Activated naive CD4-positive, alpha-beta T cell treated with Interleukin-2 at 50 U/mL for 16 hours (primary cell): ENCODE measurements at places on chromosomes 2 and 18.

DNA sequence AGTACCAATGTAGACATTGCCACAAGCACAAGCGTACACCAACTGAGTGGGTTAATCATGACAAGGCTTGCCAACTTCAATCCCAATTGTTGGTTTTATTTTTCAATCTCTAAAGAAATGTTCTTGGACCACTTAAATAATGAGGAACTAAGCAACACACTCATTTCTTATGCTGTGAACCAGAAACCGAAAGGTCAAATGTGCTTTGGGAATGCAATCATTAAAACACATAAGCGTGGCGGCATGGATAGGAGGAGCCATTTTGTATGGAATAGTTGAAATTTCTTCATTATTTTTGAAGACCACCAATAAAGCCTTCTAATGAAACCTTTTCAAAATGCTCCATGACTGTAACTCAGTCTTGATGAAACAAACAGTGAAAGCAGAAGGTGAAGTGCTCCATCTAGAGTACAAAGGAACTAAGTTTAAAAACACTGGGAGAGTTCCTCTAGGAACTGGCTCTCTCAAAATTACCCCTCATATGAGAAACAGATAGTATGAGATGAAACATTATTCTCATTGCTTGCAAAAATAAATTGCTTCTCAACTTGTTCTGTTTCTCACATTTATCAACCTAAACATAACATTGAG lies 113.2 kb upstream of the CHST9 start:
- DNase-seq, result no peak

DNA sequence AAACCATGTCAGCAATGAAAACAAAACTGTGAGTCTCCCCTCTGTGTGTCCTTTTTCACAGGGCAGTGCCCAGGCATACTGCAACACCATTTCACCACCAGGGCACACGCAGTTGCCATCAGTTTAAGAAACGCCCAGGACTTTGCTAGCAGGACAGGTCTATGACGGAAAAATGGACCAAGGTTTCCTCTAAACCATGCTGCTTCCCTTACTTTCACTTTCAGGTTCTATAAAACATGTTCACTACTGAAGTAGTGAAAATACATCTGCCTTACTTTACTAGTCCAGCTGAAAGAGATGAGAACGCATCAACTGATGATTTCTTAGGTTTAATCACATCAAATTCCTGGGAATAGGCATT lies 110.5 kb downstream of the TCF4 start:
- DNase-seq, result peak; percentile 4

GRCh38 chr2:155190342-155190741 lies 491.8 kb downstream of the KCNJ3 start:
- no peak for DNase-seq

DNA sequence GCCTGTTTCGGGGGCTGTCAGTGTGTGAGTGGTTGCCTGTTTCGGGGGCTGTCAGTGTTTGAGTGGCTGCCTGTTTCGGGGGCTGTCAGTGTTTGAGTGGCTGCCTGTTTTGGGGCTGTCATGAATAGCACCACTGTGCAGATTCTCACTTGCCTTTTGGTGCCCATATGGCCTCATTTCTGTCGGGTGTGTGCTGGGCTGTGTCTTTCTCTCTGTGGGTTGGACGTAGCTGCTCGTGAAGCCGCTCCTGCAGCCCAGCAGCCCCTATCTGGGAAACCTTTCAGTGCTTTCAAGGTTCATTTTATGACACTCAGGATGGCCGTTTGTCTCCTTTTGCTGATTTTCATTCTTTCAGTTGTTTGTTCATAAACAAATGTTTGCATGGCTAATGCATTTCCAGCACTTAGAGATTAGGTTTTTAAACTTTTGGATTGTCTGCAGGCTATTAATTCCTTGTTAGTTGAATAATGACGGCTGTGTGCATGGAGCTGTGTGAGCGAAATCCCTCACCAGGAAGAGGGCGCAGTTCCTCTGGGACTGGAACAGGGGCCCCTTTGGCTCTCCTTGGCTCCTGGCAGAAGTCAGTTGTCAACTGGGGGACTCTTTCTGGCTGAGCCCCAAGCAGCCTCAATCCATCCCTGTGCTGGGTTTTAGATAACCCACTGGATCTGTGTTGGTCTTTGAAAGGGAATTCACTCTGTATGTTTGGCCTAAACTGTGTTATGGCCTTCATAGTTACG lies 10.8 kb downstream of the AGAP1 start:
- no peak for DNase-seq

DNA sequence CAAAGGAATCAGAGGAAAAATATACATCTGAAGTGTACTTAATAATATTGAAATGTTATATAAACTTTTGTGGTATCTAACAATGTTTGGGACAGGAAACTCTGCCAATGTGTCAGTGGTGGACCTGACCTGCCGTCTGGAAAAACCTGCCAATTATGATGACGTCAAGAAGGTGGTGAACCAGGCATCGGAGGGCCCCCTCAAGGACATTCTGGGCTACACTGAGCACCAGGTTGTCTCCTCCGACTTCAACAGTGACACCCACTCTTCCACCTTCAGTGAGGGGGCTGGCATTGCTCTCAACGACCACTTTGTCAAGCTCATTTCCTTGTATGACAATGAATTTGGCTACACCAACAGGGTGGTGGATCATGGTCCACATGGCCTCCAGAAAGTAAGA lies 32.6 kb downstream of the CALCRL start:
- no peak for DNase-seq

DNA sequence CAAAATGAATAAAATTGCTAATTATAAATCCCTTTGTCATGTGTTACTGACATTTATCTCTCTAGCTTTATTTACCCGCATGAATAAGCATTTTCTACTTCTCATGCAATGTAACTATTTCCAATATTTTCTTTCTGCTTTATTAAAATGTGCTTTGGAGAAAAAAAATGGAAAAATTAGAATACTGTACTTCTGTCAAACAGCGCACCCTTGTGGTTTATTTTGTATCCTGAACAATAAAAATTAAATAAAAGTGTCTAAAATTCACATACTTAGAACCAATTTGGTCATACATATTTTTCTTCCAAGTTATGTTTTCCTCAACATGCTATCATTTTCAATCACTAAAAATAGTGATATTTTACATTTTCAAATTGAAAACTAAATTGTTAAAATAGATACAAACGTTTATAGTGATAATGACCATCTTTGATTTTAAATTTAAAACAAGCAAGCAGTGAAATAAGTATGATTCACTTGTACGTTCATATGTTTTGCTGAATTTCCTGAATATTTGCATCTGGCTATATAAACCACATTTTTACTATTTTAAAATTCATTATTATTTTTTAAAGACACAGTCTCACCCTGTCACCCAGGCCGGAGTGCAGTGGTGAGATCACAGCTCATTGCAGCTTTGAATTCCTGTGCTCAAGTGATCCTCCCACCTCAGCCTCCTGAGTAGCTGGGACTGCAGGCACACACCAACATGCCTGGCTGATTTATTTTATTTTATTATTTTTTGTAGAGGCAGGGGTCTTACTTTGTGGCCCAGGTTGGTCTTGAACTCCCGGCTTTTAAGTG lies 95.9 kb upstream of the GRB14 start:
- no peak for DNase-seq

DNA sequence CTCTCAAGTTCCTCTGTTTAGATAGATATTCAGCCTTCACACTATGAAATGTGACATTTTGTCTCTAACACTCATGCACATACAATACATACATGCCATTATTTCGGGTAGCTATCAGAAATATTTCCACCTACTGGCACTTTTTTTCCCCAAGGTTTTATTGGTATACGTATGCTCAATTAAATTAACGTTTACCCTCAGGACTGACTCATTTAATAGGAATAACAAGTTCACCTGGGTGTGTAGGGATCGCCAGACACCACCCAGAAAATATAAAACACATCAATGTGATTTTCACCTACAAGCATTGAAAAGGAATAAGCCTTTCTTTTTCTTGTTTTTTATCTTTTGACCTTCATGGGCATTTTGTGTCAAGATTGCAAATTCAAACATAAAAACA lies 138.5 kb upstream of the EPAS1 start:
- DNase-seq, result no peak

- DNase-seq, result no peak
Measured at GRCh38 chr2:157337978-157338377, 12.4 kb upstream of the ERMN start.

- DNase-seq, result no peak
Measured at GRCh38 chr2:100878000-100878791, 58.3 kb downstream of the NPAS2 start.
